ENCODE measurements at places on chromosomes 13 and 19. TPM values are rescaled to one million over a fixed set of nuclear protein-coding genes. Genes with fewer than 3 reads are reported as not detected.

DNA sequence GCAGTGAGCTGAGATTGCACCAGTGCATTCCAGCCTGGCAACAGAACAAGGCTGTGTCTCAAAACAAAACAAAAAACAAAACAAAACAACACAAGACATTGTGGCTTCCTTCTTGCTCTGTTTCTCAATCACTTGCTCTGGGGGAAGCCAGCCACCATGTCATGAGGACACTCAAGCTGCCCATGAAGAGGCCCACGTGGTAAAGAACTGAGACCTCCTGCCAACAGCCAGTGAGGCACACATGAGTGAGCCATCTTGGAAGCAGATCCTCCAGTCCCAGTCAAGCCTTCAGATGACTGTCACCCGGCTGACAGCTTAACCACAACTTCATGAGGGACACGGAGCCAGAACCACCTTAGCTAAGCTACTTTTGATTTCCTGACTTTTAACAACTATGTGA lies 25.2 kb downstream of the CPT1C start:
- no peak for DNase-seq

GRCh38 chr13:95546919-95547318 lies 5.6 kb upstream of the CLDN10 start:
- DNase-seq = no peak

DNA sequence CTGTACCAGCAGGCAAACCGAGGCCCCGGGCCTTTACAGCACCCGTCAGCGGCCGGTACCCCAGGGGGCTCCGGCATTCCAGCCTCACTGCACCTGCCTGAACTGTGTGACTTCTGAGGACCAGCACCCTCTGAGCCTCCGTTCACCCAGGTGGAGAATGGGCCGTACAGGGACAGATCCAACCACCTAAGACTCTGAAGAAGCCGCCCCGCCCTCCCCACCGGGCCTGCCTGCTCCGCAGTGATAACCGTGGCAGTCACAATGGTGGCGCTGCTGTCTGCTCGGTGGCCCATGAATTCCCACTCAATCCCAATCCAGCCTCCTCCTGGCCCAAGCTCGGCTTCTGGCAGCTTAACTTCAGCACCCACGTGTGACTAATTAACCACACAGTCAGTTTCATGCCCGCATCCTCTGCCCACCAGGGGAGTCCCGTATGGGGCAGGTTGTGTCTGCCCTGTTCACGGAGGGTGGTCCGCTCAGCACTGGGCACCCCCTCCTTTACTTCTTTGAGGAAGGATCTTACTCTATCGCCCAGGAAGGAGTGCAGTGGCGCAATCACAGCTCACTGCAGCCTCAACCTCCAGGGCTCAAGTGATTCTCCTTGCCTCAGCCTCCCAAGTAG lies 3.4 kb downstream of the TCF3 start:
- no peak for DNase-seq

DNA sequence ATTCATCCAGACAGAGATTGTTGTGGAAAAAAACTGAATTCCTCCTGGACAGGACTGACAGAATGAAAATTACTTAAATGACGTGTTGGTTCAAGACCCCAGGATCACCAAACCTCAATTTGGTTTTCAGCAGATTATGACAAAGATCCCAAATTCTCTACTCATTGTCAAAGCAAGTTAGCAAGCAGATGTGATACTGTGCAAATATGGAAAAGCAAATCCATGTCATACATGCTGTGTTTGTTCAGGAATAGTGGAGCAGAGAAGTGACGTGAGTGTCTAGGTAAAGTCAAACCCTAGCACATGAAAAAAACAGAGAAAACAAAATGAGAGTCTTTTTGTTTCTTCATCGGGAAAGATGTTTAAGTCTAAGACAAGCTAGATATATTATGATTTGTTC lies 169.2 kb upstream of the NBEA start:
- no peak for DNase-seq

NLRP12 gene
- total RNA-seq = 0.43 TPM

GSX1 gene
- not detected for total RNA-seq

DNA sequence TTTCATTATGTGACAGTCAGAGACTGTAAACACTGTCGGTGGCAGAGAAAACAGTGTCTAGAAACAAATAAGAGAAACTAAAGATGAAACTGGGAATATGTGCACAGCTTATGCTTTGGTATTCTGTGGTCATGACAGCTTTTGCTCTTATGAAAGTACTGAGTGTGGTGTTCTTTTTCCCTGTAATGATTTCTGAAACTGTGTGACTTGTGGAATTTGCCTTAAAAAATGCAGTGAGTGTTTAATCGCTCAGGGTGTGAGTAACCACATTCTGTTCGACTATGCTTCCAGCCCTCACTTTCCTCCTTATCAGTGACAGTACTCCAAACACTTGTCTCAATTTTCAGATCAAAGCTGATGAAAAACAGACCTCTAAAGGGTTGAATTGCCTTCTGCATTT lies 66.9 kb upstream of the DIAPH3 start:
- no peak for DNase-seq

TUBB4A gene
- total RNA-seq = 6.2 TPM

DNA sequence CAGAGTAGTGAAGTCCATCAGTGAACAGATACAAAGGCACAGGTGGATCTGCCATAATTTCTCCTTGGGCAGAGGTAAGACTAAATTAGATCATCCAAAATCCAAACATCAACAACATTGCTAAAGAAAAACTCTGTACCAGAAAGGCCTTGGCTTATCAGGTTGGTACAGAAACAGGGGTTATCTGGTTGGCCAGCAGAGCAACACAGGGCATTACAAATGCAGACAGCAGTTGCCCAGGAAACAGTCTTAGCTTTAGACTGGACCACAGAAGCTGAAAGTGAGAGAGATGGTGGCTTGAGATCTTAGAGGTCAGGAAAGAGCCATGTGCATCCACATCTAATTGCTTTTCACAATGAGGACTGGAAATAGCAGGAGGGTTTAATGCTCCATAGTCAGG lies 26.6 kb upstream of the DGKH start:
- no peak for DNase-seq

- no peak for DNase-seq
Observed at GRCh38 chr19:46427518-46428045, 1.2 kb downstream of the PNMA8C start.

GAPDHS gene
- total RNA-seq = not detected

Measured in Right ventricle myocardium inferior (tissue), 1 donor.